ENCODE measurements at places on chromosomes 2 and 18. TPM values are rescaled to one million over a fixed set of nuclear protein-coding genes. Genes with fewer than 3 reads are reported as not detected.

AGXT gene
- not detected for total RNA-seq

CYP20A1 gene
- total RNA-seq, result 20.6 TPM

TMEM169 gene
- 31.0 TPM for total RNA-seq

KCTD1 gene
- 37.1 TPM for total RNA-seq

AKAIN1 gene
- total RNA-seq, result not detected

GREB1 gene
- 53.3 TPM for total RNA-seq

GPR35 gene
- 0.36 TPM for total RNA-seq

SLC38A11 gene
- total RNA-seq, result 0.73 TPM

SERPINB3 gene
- not detected for total RNA-seq

IMPACT gene
- 26.6 TPM for total RNA-seq

ERFE gene
- 2.0 TPM for total RNA-seq

AGFG1 gene
- total RNA-seq, result 136 TPM

UGT1A4 gene
- total RNA-seq, result not detected

CABYR gene
- 3.3 TPM for total RNA-seq

CYBRD1 gene
- 61.6 TPM for total RNA-seq

MRPL53 gene
- total RNA-seq, result 27.0 TPM

EN1 gene
- total RNA-seq, result not detected

FKBP7 gene
- 40.3 TPM for total RNA-seq

FIGN gene
- 2.8 TPM for total RNA-seq

SPATA3 gene
- total RNA-seq, result not detected

MC5R gene
- not detected for total RNA-seq

FNDC4 gene
- 4.4 TPM for total RNA-seq

TPO gene
- total RNA-seq, result not detected

MOGAT1 gene
- total RNA-seq, result not detected

INHBB gene
- 0.15 TPM for total RNA-seq

SEC11C gene
- total RNA-seq, result 38.6 TPM

NOSTRIN gene
- total RNA-seq, result not detected

DSG4 gene
- total RNA-seq, result not detected

SERPINB8 gene
- total RNA-seq, result 11.6 TPM

NMUR1 gene
- total RNA-seq, result not detected

SP3 gene
- total RNA-seq, result 87.2 TPM

SERPINB13 gene
- not detected for total RNA-seq

CPO gene
- not detected for total RNA-seq

SOX11 gene
- total RNA-seq, result under 0.01 TPM

TEKT4 gene
- total RNA-seq, result not detected

LRRTM1 gene
- not detected for total RNA-seq

RAB6C gene
- total RNA-seq, result not detected

TUBA4B gene
- total RNA-seq, result not detected
